GM10248 (cell line): ENCODE measurements at places on chromosomes 7 and 10.
A peak's percentile ranks its signal among the peaks of the same experiment; 100 is the strongest.

DNA sequence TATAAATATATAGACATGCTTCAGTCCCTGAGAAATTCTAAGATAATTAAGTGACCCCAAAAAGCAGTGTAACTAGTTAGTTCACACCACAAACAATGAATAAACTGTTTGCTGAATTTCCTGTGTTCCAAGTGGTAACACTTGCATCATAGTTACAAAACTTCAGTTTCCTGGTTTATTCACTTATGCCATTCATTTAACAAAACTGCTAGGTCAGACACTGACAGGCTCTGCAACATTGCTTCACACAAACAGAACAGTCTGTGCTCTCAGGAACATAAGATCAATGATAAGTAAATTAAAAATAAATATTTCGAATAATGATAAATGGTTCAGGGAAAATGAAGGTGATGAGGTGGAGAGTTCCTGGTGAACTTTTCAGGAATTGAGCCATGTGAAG lies 133.3 kb upstream of the NAMPT start:
- DNase-seq, result no peak

- peak; percentile 53 for DNase-seq
These were observed 12.3 kb downstream of the CAV2 start for GRCh38 chr7:116511552-116512519.

DNA sequence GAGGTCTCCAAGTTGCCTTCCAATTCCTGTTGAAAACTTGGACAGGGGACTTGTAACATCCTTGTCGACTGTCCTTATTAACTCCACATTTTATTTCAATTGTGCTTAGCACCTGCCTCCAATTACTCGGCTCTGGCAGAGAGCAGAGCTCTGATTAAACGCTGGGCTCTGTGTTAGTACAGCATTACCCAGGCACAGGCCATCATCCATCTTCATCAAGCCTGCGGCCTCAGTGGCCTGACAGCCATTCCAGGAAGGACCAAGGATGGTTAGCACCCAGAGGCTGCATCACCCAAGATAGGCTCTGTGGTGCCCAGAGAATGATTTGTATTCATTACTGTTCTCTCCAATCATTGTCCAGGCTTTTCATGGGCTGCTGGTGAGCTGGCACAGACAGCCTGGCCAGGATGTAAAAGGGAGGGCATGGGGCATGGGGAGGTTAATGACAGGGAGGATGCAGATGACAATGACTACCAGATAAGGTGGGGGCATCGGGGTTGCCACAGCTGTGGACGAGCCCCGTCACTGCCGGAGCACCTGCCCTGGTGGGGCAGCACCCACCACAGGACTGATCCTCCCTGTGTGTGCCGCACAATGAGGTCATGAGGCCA lies 123.3 kb downstream of the PTPN20 start:
- no peak for DNase-seq

DNA sequence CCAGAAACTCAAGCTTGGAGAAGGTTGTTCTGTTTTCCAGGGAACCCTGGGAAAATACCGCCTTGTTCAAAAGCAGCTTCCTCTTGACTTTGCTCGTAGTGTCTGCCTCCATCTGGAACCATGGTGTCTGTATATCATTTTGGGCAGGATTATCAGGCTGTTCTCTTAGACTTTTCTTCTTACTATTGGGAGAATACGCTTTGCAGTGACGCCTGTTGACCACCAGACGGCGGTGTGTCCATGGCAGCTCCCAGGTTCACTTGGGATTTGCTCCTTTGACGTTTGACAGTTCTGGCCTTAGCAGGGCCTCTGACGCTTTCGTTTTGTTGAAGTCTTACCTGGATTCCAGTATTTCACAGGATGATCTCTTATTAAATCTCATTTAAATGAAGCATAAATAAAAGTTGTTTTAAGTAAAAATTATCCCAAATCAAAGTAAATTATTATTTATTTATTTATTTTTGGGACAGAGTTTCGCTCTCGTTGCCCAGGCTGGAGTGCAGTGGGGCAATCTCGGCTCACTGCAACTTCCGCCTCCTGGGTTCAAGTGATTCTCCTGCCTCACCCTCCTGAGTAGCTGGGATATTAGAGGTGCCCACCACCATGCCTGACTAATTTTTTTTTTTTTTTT lies 41.8 kb upstream of the GJD4 start:
- DNase-seq, result peak; percentile 69

GRCh38 chr10:35927990-35928488 lies 285.9 kb upstream of the FZD8 start:
- no peak for DNase-seq

DNA sequence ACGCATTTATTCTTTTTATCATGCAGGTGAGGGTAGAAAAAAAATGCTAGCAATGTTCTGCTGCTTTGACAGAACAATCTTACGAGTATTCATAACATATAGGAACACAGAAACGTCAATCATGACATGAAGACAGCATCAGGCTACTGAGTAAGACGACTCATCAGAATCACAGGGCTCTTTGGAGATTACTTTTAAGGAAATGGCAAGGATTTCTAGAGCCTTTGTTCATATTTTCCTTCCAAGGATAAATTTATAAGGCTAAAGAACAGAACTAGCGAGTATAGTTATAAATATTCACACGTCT lies 39.8 kb upstream of the DNAJC1 start:
- no peak for DNase-seq

DNA sequence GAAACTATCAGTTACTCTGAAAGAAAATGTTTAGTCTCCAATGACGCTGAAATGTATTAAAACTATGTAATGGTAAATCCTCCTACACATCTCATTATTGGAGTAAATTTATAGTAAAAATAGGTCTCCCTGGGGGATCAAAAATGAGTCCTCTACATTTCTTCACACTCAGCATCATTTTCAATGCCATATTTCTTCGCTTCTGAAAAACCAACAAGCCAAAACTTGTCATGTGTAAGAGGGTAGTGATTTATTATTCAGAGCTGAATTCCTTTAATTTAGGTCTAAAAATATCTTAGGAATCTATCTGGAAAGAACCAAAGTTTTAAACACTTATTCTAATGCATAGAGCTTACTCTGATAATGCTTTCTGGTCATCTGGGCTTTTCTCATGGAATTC lies 3.0 kb downstream of the PDK4 start:
- no peak for DNase-seq

DNA sequence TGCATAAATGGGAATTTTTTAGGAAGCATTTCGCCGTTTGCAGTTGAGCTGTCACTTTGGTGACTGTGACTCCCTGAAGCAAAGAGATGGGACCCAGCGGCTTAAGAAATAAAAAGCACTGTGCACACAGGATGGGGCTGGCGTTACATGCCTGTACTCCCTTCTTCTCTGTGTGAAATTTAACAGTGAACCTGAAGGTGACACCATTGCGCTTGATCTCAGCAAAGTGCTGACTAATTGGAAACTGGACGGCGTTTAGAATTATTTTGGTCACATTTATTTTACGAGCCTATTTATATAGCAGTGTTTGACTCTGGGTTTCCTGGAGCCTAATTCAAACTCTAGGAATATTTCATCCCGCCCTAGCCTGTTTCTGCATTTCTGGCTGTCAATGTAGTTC lies 146.2 kb downstream of the PAXIP1 start:
- no peak for DNase-seq

GRCh38 chr7:96179837-96180236 lies 142.1 kb downstream of the SLC25A13 start:
- DNase-seq, result no peak

DNA sequence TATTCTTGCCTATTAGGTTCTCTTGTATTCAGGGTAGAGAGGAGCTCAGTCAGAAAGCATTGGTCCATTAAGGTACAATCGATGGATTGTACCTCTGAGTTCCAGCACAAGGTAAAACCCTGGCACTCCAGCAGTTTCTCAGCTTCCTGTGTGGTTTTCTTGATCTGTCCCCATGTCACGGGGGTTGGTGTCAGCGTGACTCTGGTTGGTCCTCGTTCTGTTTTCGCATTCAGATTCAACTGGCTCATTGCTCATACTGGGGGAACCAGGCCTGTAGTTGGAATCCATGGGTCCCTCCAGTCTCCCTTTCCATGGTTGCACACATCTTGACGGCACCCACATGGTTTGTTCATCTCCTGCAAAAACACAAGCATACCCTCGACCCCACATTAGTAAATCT lies 32.7 kb upstream of the RASGEF1A start:
- no peak for DNase-seq

GRCh38 chr7:129779602-129780256 lies 168.2 kb downstream of the NRF1 start:
- peak; percentile 68 for DNase-seq

DNA sequence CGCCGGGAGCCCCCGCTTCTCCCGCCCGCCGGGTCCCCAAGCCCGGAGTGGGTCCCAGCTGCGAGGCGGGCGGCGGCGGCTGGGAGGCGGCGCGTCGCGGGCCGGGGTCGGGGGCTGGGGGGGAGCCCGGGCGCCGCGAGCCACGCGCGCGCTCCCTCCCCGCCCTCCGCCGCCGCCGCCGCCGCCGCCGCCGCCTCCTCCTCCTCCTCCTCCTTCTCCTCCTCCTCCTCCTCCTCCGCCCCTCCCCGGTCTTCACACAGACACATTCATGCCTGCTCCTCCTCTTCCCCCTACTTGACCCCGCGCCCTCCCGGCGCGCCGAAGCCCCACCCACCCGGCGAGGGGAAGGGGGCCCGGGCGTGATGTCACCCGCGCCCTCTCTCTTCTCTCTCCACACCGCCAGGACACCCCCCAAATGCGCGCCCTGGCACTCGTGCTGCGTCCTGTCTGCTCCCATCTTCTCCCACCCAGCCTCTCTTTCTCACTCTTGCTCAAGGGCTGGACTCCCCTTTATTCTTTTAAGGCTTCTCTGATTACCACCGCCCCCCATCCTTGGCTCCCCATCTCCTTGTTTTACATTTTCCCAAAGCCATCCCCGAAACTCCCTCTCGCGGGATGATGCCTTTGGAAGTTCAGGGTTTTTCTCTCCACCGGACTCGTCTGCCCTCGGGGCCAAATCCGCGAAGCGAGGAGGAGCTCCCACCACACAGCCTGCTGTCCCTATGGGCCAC lies 967 bp upstream of the GLI3 start:
- DNase-seq, result no peak

GRCh38 chr7:11726001-11726793 lies 105.8 kb downstream of the THSD7A start:
- no peak for DNase-seq

DNA sequence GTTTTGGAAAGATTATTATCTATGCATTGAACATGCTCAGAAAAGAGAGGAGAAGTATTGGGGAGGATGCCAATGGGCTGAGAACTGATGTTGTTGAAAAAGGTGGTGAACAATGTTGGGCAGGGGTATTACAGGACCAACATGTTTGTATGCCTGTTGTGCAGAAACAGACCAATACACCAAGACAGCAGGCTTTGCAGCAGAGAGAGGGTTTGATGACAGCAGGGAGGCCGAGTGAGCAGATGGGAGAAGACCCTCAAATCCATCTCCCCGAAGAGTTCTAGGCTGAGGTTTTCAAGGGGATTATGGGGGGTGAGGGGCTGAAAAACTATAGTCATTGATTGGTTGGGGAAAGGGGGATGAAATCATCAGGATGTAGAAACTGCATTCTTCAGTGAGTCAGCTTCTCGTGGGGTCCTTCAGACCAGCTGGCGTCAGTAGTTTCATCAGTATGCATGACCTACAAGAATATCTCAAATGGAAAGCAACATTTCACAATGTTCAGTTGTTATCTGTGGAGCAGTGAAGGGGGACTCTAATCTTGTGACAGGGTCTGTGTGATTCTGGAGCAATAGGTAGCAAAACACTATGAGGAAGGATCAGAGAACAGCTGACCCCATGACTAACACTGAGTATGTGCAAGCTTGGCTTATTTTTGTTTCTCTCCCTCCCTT lies 167.8 kb downstream of the BAMBI start:
- no peak for DNase-seq

GRCh38 chr10:90175161-90175681 lies 473.8 kb downstream of the KIF20B start:
- DNase-seq, result no peak

GRCh38 chr10:80917636-80918035 lies 379.9 kb downstream of the SH2D4B start:
- DNase-seq, result no peak

GRCh38 chr7:155268921-155269650 lies 28.6 kb upstream of the INSIG1 start:
- no peak for DNase-seq

DNA sequence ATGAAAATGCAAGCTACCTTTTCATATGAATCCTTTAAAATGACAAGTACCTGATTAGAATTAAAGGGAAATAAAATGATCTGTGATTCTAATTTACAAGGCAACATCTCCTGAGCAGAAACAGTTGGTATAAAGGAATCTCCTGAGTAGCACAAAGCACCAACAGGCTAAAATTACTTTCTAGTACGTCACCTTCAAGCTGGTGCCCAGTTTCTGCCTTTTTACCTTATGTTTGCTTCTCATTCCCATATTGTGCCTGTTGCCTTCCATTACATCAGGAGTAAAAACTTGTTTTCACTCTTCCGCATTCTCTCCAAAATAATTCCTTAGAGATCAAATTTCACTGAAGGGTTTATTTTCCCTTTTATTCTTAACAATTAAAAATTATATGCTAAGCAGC lies 587.1 kb upstream of the KCND2 start:
- no peak for DNase-seq

DNA sequence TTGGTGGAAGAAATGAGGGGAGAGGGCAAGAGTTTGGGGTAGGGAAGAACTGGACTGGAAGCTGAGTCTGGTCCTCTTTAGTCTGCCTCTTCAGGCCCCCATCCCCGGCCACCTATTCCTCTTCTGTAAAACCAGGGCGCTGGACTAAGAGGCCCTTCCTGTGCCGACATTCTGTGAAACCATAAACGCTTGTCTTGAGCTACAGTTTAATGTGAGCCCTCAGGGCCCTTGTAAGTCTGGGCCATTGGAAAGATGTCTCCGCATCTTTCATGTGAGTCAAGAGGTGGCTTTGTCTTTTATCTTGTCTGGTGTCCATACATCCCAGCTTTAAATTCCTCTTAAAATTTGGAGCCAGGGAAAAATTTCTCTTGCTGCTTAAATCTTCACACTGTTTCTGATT lies 90.6 kb downstream of the PLCE1 start:
- DNase-seq, result no peak

GRCh38 chr7:25752967-25753791 lies 398.8 kb upstream of the NFE2L3 start:
- DNase-seq, result no peak

- DNase-seq, result no peak
These were observed 5.6 kb downstream of the IL6 start for GRCh38 chr7:22732556-22733126.

- no peak for DNase-seq
These were observed 144.0 kb upstream of the PPP1R3A start for GRCh38 chr7:114062810-114063209.

- no peak for DNase-seq
These were observed 2.8 kb downstream of the CRYGN start for GRCh38 chr7:151437159-151437553.

DNA sequence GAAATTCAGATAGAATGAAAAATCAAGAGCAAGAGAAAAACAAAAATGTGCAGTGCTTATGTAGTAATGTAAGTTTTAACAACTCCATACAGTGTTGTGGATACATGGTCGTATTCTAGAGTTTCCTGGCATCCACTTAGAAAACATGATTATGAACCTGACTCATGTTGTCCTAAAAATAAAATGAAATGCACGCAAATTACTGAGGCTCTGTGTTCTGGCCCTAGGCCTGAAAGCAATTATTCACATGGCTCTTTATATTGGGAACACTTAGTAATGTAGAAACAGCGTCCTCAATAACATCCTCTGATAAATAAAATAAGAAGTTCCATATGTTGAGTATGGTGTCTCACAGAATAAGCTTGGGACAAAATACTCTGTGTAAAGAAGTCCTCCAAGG lies 200.2 kb upstream of the SEMA3E start:
- DNase-seq, result no peak
